Heart left ventricle (tissue), 16 donors: ENCODE measurements at places on chromosomes 16 and 17.

DNA sequence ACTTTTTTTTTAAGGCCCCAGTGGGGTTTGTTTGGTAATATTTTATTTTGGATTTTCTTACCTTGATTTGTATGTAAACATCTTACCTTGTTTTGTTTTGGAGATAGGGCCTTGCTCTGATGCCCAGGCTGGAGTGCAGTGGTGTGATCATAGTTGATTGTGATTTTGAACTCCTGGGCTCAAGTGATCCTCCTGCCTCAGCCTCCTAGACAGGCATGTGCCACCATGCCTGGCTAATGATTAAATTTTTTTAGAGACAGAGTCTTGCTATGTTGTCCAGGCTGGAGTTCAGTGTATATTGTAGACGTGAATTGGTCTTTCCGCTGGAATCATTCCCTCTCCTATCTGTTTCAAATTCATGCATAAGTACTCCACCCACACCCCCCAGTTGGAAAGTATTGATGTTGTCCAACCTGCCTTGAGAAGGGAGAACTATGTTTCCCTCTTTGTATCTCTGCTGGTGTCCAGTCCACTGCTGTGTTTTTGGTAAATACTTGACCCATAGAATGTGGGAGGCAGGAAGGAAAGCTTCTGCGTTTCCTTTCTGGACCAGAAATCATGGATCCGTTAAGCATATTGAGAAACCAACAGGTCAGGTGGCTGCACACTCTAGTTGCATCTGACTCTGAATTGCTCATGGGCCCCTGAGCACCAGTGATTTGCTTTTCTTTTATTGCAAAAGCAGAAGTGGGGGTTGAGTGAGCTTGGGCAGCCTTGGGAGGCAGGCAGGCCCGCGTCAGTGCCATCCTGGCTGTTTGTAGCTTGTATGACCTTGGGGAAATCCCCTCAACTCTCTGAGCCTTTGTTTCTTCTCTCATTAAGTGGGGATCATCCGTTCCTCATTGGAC is 25.0 kb downstream of the RMI2 start:
- DNase-seq, result no peak

DNA sequence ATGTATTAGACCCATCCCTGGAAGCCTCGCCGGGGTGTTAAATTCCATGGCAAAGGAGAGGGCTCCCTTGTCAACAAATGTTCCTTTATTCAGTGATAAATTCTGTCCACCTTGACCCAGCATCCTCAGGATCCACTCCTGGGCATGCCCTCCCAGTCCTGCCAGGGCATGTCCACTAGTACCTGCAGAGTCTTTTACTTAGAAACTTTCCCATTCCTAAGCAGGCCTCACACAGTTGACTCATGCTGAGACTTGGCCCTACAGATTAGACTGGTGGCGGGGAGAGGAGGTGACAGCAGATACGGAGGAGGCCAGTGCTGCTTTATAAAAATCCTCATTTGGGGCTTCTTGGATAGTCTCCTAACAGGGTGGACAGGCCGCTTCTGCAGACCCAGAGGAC is 88.8 kb downstream of the CYLD start:
- DNase-seq, result no peak

DNA sequence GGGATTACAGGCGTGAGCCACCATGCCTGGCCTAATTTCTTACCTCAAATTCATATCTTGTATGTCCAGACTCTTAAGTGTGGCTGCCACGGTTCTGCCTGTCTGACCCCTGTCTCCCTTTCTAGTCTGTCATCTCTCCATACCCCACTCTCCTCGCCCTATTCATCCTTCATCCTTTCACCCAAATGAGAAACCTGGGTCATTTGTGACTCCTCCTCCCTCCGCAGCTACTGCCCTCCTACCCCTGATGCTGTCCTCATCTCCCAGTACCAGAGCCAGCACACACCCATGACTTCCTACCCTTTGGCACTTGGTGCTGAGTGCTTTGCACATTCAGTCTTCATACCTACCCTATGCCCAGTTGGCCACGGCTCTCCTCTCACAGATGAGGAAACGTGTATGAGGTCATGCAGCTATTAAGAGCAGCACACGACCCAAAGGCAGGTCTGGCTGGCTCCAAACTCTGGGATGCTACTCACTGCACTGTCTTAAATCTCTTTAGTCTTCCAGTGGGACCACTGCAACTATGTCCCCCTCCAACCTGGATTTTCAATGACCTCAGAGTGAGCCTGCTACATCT is 1.6 kb downstream of the SPATA32 start:
- peak; percentile 87 for DNase-seq

DNA sequence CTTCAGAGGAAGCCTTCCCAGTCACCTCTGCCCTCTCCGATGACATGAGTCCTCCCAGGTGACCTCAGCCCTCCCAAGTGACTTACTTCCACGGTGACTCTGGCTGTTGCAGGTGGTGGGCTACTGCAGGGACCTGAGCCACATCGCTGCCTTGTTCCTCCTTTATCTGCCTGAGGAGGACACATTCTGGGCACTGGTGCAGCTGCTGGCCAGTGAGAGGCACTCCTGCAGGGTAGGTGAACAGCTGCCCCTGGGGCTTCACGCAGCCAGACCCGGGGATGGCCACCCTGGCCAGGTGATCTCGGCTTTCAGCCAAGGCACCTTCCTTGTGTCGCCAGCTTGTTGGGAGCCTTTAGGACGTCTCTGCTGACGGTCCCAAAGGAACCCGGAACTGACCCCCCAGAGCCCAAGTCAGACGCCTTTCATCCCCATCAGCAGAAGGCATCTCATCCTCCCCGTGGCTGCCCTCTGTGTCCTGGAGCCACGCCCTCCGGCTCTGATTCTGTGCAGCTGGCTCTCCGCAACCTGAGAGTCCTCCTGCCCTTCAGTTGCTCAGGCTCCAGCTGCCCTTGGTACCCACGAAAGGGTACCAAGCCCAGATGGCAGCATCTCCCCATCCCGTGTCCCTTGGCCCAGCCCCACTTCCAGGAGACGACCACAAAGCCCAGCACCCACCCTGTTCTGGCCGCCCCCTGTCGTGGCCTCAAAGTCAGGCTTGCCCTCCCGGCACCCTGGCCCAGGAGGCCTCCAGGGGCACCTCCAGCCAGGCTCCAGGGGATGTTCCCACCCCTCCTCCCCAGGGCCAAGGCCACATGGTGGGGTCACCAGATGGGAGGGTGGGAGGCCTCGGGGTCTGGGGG is 81.7 kb downstream of the GOSR1 start:
- DNase-seq, result no peak

- peak; percentile 78 for DNase-seq
Observed at GRCh38 chr16:85402910-85403692, 210.0 kb upstream of the GSE1 start.

DNA sequence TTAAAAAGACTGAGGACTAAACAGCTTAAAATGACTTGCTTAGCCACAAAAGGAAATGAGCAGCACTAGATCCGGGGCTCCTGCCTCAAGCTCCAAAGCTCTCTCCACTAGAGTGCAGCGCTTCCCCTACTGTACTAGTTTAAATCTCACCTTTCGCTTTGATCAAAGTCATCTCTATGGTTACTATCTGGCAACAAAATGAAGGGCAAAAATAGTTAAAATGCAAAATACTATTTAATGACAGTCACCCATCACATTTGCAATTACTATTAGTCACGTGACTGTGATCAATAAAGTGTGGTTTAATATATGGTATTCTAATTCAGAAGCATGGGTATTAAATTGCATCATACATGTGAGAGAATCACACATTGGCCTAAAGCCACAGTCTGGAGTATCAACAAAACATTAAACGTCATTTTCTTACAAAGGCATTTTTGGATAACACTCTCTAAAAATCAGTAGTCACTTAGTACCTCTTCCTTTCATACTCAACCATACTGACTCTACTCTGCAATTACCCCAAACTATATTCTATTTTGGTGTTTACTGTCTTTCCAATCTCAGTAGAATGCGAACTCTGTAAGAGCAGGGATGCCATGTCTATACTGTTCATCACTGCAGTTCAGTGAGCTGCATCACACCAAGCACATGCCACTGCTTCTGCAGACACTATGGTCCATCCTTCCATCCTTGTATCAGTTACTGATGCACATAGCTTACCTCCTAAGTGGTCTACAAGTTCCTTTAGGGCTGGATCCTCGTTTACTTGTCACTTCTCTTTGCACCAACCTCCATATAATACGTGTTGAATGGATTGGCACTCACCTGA is 6.2 kb downstream of the PSMD12 start:
- no peak for DNase-seq

DNA sequence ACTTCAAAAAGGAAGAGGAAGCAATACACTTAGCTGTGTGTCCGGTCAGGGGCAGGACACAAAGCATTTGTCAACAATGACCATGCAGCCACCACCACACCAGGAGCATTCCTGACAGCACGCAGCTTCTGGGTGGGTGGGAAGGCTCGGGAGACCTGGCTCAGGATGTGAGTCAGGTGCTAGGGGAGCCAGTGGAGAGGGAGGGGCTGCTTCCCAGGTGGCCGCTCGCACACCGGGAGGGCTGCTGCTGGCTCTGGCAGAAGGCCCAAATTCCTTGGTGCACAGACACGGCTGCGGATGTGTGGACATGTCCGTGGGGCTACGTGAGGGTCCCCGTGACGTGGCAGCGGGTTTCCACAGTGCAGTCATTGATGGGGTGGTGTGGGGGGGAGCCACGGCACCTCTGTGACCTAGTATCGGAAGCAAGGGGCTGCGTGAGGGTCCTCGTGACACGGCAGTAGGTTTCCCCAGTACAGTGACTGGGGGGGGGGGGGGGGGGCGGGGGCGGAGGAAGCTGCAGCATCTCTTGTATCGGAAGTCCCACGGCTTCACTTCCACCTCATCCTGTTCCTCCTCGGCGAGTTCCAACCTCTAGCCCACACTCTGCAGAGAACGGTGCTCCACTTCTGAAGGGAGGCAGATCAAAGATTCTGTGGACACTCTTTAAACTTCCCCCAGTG is 112.8 kb downstream of the ZNF778 start:
- peak; percentile 63 for DNase-seq

DNA sequence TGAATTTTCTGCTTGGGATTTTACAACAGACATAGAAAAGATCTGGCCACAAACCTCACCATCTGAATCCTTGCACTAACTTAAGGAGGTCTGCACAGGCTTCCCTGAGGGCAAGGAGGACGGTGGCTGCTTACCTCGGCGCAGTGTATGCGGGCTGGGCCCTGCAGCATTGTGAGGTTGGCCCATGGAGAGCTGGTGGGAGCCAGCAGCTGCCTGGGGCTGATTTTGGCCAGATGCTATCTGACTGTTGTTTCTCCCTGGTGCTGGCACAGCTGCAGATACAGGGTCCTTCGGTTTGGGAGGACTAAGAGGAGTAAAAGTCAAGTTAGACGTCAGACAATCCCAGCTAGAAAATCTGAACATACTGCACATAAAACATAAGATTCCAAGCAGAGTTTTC is 79.8 kb downstream of the ARHGAP17 start:
- no peak for DNase-seq

GRCh38 chr17:6502871-6503509 is 53.4 kb downstream of the PITPNM3 start:
- no peak for DNase-seq

DNA sequence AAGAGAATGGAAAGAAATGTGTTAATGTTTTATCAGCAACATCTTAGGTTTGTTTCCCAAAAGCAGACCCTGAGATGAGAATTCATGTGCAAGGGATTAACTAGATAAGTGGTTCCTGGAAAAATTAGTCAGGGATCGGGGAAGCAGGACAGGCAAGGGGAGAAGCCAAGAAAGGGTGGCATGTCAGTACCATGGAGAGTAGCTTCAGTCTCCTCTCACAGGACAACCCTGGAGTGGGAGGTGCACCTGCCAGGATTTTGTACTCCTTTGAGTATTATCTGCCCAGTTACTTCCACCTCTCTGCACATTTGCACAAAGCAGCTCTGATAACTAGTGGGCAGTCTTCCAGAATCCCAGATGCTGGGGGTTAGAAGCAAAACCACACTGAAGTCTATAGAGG is 117.0 kb downstream of the RGS9 start:
- DNase-seq, result no peak

DNA sequence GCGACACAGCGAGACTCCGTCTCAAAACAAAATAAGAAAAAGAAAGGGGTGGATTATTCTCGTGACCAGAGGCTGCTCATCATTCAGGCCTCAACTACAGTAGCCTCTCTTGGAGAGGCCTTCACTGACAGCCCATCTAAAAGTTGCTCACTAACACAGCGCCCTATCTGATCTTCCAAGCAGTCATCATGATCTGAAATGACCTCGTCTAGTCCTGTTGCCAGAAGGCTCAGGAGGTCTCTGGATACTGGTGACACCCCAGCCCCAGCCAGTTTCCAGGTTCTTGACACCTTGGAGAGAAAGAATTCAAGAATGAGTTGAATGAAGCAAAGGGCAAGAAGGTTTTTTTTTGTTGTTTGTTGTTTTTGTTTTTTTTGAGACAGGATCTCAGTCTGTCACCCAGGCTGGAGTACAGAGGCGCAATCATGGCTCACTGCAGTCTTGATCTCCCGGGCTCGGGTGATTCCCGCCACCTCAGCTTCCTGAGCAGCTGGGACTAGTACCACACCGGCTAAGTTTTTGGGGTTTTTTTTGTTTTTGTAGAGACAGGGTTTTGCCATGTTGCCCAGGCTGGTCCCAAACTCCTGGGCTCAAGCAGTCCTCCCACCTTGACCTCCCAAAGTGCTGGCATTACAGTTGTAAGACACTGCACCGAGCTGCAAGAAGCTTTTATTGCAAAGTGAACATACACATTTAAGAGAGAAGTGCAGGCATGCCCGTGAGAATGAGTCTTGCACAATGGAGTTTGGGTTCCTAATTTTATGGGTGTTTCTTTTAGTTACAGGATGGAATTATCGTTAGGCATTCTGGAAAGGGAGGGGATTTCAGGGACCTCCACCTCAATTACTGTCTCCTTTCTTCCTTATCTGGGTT is 2.7 kb upstream of the ZC3H7A start:
- DNase-seq, result no peak

- no peak for DNase-seq
Observed at GRCh38 chr17:79904865-79905264, 65.6 kb upstream of the CBX4 start.

DNA sequence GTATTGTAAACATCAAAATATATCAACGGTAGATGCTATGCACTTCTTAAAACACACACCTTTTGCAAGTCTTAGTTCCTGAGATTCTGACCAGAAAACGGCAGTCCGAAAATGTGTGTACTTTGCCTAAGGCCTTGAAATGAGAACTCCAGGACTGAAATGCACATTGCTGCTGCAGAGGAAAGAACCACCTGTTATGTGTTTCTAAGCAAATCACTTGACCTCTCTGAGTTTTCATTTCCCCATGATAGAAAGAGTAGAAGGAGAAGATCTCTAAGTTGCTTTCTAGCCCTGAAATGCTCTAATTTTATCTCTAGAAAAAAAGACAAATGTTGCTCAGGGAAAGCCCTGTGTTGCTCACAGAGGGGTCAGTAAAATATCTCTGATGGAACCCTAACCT is 9.9 kb downstream of the CCDC182 start:
- no peak for DNase-seq

GRCh38 chr16:47979616-47980182 is 176.1 kb downstream of the ABCC12 start:
- no peak for DNase-seq
